ENCODE measurements at places on chromosomes 6 and 20.

GRCh38 chr6:99066044-99066443, 118.3 kb upstream of the FBXL4 start:
- DNase-seq = no peak

DNA sequence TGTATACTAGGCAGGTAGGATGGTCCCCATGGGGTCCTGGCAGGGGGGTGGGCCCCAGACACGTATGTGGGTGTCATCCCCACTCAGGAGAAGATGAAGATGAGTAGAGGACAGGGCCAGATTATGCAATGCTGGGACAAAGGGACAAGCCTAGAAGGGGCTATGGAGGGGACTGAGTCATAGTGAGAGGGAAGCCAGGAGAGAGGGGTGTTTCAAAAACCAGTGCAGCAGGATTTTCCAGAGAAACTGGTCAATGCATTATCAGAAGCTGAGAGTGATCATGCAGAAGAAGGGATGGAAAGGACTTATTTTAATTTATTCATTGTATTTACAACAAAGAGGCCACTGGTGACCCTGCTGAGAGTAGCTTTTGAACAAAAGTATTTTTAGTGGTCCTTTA, 74.0 kb downstream of the PPP1R3G start:
- DNase-seq = no peak

DNA sequence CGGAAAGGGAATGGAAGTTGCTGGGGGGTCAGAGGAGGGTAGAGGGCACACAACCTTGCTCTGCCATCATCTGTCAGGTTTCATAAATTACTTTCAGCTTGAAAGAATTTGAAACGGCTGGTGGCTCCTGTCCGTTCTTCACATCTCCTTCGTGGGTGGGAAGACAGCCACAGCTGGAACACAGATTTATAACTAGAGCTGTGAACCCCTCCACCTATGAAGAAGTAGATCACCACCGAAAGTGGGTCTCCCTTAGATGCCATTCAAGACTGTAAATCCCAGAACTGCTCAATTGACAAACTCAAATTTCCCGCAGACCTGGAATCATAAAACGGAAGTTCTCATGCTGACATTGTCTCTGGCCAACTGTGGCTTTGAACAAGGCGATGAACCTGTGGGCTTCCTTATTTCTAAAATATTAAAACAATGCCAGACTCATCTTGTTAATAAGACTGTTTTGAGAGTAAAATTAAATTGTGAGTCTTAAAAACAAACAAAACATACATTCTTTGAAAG, 65.3 kb downstream of the BTBD3 start:
- DNase-seq = no peak

DNA sequence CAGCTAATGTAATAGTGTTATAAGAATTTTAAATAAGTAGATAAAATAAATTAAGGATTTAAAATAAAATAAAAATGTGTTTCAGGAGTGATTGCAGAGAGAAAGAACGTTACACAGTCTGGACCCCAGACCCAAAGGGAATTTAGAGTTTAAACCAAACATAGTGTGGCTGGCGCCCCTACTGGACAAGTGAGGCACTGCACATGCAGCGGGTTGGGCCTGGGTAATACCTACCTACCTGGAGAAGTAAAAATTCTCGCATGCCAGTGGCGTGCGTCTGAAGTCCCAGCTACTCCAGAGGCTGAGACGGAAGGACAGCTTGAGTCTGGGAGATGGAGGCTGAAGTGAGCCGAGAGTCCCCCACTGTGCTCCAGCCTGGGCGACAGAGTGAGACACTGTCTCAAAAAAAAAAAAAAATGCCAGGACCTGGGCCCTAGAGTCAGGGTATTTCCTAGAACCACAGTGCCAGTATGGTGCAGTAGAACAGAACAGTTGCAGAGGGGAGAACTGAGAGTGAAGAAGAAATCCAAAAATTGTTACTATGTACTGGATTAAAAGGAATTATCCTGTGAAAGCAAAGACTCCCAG, 71.4 kb upstream of the TCF21 start:
- no peak for DNase-seq

DNA sequence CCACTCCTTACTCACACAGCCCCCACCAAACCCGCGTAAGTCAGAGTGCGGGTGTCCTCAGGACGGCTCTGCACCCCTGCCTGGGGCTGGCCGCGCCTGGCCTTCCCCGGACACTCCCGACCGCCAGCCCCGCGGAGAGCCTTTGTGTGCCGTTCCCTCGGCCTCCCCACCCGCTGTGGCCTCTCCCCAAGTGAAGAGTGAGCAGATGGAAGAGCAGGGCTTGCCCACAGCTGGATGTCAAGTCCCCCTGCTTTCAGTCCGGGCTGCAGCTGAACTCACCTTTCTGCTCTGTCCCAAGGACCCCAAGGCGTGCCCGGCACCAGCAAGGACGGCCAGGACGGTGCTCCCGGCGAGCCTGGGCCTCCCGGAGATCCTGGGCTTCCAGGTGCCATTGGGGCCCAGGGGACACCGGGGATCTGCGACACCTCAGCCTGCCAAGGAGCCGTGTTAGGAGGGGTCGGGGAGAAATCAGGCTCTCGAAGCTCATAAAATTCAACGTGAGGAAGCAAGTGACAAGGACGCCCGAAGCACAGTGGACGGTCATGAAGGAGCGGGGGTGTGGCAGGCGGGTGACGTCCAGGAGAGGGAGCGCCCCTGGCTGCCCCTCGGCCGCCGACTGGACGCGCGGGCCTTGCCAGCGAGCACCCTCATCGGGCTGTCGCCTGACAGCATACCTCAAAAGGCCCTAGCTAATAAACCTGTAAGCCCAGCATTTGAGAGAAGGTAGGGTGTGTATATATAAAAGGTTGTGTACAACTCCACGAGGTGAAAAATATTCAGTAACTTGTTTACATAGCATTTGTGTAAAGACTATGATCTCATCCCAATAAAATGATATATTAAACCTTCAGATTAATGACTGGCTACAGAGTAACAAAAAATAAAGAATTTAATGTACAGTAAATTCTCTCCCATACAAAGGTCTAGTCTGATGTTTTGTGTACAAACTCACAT, 21.1 kb downstream of the TCFL5 start:
- no peak for DNase-seq

DNA sequence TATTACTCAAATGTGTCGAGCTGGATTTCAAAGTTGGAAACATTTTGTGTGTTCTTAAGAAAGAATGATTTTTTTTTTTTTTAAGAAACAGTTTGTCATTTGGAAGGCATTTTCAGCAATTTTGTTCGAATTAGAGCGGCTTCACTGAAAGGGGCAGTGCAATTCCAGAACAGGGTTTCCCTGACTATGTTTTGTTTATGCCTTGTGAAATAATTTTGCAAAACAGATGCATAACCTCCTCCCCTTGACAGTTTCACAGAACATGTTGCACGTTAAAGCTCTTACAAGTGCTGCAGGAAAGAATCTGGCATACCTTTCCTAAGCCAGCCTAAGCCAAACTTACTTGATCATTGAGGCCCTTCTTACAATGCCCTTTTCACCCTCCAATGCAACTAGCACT, 216.0 kb upstream of the SSTR4 start:
- DNase-seq = no peak

- DNase-seq = no peak
Observed at GRCh38 chr6:44926556-44926955, 401.6 kb upstream of the RUNX2 start.

DNA sequence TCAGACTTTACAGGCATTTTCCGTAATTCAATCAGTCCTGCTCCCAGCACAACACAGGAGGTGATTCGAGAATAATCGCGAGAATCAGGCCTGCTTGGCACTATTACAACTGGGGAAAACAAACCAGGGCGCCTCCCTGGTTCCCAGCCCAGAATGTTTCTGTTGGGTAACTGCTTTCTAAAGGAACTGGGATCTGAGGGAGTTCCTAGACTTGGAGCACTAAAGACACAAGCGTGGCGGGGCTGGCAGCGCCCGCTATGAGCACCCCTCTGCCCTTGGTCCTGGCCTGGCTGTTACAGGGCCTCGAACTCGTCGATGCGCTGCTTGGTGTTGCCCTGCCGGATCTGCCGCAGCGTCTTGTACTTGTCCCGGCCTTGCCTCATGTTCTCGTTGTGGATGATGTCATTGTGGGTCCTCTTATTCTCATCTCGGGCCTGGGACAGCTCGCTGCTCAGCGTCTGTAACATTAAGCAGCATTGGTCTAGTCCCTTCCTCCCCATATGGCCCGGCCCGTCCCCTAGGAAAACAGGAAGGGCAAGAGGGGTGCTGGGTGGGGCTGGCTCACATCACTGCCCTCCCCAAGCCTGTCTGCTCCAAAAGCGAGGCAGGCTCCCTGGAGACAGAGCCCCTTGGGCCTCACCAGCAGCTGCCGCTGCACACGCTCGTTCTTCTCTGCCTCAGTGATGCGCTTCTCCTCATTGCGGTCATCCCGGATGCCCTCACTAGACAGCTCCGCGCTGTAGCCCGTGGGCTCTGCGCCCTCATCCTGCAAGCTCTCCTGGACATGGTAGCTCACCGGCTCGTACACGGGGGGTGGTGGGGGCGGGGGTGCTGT, 52.3 kb downstream of the EZR start:
- DNase-seq = no peak
